ENCODE measurements at places on chromosomes 13 and 19.

DNA sequence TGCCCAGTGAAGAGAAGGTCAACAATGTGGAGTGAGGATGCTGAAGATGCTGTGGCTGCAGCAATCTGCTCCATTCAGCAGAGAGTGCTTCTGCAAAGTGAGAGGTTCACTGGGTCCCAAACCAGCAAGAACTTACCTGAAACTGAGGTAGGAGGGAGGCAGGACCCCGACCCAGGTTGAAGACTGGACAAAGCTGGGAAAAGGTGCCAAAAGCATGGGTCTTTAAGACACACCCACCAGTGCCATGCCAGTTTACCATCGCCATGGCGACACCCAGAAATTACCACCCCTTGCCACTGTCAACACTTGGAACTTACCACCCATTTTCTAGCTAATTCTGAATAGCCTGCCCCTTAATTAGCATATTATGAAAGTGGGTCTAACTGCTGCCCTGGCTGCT, 70.7 kb downstream of the RGCC start:
- DNase-seq, result no peak

- DNase-seq, result no peak
Measured at GRCh38 chr13:30726192-30726591, 9.2 kb upstream of the ALOX5AP start.

DNA sequence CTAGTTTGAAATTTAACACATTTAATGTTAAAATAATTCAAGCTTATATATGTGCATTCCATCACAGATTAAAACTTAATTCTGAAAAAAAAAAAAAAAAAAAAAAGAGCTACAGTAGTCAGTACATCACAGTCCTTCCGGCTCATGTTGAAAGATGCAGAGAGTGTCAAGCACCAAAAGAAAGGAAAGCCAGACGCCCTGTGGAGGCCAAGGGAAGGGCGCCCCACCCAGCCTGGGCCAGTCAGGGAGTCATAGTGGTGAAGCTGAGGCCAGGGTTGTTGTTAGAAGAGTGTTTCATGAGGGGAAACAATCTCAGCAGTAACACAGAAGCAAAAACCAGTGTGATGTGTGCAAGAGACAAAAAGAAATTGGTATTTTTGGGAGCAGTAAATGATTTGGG, 375.3 kb downstream of the MTUS2 start:
- DNase-seq, result no peak

DNA sequence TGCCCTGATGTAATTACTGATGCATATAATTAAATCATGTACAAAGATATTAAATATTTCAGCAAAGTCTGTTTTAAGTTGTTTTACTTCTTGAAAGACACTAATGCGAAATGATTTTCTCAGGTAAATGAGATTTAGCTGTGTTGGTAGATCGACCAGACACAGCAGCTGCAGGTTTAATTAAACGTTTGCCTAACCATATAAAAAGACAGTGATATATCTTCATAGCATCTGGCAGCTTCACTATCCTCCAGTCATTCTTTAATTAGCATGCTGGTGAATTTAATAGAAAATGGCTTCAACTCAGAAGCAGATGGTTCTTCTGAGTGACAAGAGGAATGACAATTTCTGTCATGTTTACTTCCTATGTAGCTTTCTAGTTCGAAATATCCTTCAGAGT, 69.3 kb downstream of the NHLRC3 start:
- no peak for DNase-seq

- no peak for DNase-seq
Measured at GRCh38 chr13:92256211-92256610, 857.8 kb downstream of the GPC5 start.

DNA sequence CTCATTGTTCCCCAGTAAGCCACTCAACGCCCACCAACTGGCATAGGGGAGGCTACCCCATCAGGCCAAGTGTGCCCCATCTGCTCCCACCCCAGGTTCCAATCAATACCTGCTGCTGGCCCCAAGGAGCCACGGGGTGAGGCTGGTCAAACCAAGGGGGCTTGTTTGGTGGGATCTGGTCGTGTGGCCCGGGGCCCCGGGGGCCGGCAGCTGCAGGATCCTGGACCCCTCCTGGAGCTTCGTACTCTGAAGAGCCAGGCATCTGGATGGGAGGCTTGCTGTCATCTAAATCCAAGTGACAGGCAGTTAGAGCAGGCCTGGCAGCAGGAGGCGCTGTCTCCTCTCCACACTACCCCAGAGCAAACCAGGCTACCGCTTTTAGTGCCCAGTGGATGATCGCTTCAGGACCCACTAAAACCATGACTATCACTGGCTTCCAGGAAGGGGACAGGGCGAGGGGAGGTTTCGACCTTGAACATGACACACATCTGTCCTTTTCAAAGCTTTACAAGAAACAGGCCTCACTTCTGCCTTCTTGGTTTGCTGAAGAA, 14.2 kb downstream of the CHERP start:
- DNase-seq, result peak; percentile 42

- no peak for DNase-seq
Measured at GRCh38 chr19:51726049-51726448, 2.3 kb upstream of the HAS1 start.

GRCh38 chr13:77894743-77895142, 23.9 kb downstream of the EDNRB start:
- DNase-seq, result no peak

- DNase-seq, result no peak
Measured at GRCh38 chr13:42215578-42216421, 56.2 kb upstream of the AKAP11 start.

- peak; percentile 98 for DNase-seq
Measured at GRCh38 chr13:99200432-99201167, at the start of gene UBAC2. UBAC2 (plus strand) TSS chr13:99200854; CDS start chr13:99200909, 55 bp downstream.

DNA sequence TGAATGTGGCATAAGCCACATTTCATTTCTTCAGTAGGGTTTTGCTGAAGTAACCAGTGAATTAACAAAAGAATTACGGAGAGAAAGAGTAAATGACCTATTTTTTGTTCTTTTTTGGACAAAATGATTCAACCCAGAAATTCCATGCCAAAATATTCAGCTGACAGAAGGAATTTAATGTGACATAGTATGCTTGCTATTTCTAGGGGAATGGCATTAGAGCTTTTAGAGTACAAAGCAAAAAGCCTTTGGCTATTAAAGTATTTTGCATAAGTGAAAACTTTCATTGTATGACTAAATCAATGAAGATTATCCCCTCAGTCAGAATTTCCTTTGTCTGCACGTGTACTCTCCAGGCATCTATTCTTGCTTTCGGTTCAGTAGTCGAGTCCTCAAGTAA, 465.3 kb downstream of the COG6 start:
- no peak for DNase-seq
